ENCODE measurements at places on chromosomes 5 and 9. TPM values are rescaled to one million over a fixed set of nuclear protein-coding genes. Genes with fewer than 3 reads are reported as not detected.

DNA sequence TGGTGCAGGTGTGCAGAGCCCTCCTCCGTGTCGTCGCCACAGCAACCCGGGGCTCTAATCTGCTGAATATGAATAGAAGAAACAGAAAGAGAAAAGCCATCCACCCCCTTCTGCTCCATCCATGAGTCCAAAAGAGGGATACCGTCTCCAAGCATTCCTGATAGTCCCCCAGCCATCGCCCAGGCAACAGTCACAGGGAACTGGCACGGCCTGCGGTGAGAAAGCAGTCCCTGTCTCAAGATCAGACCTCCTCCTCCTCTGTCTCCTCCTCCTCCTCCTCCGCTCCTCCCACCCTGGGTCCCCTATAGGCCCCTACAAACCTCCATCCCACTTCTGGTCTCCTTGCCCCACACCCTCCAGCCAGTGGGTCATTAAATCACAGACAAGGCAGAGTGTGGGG, 308.1 kb upstream of the MPDZ start:
- DNase-seq = no peak

CCDC180 gene
- 5.4 TPM for total RNA-seq

GRCh38 chr9:70114898-70115297, 71.2 kb downstream of the MAMDC2 start:
- no peak for DNase-seq

GRAMD2B gene
- 206 TPM for total RNA-seq

- DNase-seq = no peak
Observed at GRCh38 chr5:29169886-29170285, 2023.6 kb upstream of the CDH6 start.

CER1 gene
- total RNA-seq = not detected

DNA sequence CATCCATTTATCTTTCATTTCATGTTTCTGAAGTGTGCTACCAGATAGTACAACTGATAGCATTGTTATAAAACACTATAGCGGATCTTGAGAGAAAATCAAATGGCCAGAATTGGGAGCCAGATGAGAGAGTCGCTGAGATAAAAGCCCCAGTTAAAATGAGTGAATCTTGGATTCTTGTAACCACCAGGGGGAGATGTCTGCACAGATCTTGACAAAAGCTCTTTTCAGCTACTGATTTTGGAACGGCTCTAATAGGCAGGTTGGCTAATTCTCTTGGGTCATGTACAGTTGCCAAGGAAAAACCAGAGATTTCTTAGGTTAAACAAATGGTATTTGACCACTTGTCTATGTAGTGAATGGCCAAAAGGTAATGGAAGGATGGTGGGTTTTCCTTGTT, 21.7 kb downstream of the F2RL2 start:
- no peak for DNase-seq

DNA sequence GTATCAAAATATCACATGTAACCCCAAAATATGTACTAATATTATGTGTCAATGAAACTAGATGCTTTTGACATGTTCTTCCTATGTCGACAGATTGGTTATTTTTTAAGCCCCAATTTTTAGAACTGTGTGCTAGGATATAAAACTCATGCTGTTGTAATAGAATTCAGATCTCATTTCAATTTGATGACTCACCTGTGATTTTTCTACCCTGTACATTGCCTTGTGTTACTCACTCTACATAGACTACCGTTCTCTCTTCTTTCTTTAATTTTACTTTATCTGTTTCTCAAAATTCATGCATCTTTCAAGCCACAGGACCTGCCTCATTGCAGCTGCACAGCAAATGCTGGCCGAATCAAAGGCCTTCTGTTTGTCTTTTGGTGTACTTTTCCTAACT, 284.5 kb downstream of the MAT2B start:
- no peak for DNase-seq

DNA sequence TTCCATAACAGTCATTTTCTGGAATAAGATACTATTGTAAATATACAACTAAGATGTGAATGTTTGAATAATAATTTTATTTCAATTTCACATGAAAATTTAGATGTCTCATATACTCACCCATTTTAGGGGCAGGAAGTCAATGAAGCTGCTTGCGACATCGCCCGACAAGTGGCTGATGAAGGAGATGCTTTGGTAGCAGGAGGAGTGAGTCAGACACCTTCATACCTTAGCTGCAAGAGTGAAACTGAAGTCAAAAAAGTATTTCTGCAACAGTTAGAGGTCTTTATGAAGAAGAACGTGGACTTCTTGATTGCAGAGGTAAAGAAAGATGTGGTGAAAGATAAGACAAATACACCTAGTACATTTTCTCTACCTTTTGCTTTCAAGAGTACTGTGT, 8.6 kb downstream of the BHMT start:
- DNase-seq = no peak

GALT gene
- 37.0 TPM for total RNA-seq

DNA sequence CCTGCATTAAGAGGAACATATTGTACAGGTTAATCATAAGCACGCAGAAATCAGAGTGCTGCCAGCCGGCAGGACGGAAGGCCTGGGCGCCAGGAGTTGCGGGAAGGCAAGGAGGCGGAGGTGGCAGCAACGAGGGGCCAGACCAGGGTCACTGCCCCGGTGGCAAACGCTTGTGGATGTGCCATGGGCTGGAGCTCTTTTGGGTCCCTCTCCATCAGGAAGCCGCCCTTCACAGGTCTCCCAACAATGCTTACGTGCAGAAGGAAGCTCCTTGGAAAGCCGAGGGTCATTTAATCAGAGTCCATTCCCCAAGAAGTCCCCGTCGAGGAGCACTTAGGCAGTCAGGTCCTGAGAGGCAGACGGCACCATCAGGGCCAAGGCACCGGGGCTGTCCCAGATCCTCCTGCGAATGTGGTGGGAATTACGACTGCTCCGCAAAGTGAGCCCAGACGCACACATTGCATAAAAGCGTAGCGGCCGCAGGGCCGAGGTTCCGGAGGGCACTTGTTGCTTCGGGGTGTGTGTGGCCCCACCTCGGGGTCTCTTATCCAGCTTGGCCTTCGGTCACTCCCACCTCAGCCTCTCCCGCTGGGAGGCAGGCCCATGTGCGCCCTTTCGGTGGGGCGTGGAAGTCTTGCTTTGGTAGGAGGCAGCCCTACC, 20.5 kb downstream of the MRPL36 start:
- no peak for DNase-seq

DNA sequence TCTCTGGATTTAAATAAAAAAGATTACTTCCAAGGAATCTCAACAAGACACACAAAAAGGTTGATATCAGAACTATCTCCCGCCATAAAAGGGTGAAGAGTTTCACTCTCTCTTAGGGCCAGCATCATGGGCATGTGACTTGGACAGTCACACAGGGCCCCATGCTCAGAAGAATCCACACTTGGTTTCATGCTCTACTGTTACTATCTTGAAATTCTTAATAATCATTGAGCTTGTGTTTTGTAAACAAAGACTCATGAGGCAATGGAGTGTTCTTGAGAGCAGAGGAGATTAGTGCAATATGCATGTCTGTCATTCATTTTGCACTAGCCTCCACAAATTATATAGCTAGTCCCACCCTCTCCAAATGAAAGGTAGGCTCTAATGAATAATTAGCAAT, 58.4 kb downstream of the HMHB1 start:
- DNase-seq = no peak

DNA sequence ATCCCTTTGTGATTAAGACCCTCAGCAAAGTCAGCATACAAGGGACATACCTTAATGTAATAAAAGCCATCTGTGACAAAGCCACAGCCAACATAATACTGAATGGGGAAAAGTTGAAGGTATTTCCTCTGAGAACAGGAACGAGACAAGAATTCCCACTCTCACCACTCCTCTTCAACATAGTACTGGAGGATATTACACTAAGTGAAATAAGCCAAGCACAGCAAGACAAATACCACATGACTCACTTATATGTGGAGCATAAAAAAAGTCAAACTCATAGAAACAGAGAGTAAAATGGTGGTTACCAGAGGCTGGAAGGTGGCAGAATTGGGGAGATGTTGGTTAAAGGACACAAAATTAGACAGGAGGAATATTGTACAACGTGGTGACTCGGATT, 118.1 kb upstream of the NFIL3 start:
- no peak for DNase-seq

GRCh38 chr5:125140855-125141254, 394.4 kb upstream of the ZNF608 start:
- no peak for DNase-seq

DNA sequence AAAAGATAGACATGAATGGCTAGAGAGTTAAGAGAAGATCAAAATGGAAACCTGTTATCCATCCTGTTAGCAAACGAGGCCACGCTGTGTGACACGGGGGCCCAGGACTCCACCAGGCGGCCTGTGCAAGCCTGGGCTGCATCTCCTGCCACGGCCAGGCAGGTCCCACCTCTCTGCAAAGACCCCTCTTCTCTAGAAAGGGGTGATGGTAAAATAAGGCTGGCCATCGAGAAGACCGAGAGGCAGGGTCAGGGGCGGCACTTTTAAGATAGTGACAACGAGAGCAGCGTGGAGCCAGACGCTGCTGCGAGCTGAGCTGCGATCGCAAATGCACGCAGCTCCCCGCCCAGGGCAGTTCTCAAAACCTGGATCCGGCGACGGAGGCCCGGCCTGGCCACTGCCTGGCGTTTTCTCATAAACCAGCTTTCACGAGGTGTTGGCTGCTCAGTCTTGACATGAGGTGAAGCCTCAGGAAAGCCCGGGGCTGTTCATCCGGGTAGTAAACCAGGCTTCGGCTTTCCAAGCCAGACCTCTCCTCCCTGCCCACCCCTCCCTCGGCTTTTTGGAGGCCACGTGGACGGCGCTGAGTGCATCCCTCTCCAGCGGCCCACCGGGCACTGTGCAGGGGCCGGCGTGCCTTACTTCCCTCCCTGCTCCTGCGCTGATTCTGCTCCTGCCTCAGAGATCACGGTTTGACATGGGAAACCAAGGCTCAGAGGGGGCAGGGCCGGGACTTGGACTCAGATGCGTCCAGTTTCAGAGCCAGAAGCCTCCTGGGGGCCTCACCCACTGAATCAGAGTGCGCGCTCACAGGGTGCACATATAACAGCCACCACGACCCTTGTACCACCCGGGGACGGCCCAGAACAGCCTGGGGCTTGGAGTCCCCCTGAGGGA, 151.6 kb upstream of the PHYKPL start:
- no peak for DNase-seq

- no peak for DNase-seq
Observed at GRCh38 chr9:21096172-21096900, 18.6 kb upstream of the IFNB1 start.

TEX48 gene
- not detected for total RNA-seq

- DNase-seq = no peak
Observed at GRCh38 chr5:1265461-1266455, 29.1 kb downstream of the TERT start.

- DNase-seq = no peak
Observed at GRCh38 chr5:170246126-170246870, 13.5 kb downstream of the C5orf58 start.

IFNW1 gene
- total RNA-seq = not detected

- no peak for DNase-seq
Observed at GRCh38 chr5:5135957-5136676, 4.0 kb upstream of the ADAMTS16 start.

- no peak for DNase-seq
Observed at GRCh38 chr5:155954701-155955445, 372.1 kb upstream of the SGCD start.

- no peak for DNase-seq
Observed at GRCh38 chr9:135220601-135221575, 133.4 kb downstream of the OLFM1 start.

- no peak for DNase-seq
Observed at GRCh38 chr9:114925672-114926071, 4.7 kb downstream of the TNFSF8 start.

HBEGF gene
- 13.5 TPM for total RNA-seq

- DNase-seq = no peak
Observed at GRCh38 chr5:68709239-68709638, 384.6 kb upstream of the SLC30A5 start.

DNA sequence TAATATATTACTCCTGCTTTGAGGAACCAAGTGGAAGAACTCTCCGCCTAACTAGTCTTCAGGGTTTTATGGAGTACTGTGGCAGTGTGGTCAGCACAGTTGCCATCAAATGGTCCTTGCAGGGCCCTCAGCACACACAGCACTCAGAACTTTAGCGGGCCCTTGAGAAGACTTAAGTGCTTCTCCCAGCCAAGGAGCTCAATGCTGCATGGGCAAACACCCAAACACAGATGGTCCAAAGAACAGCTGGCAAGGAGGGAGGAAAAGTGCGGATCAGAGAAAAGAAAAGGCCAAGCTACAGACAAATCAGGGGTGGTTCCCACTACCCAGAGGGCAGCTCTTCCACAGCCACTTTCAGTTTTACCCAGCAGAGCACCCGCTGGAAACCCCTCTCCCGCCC, 98.6 kb downstream of the SPOCK1 start:
- DNase-seq = no peak

GRCh38 chr5:175696139-175696854, 38.4 kb downstream of the HRH2 start:
- DNase-seq = no peak

- DNase-seq = no peak
Observed at GRCh38 chr5:151347369-151347768, at the start of gene SLC36A2. Gene SLC36A2, minus strand, starts transcription at chr5:151347559. Its CDS starts 99 bp downstream, at chr5:151347460.

- no peak for DNase-seq
Observed at GRCh38 chr5:74402553-74402952, 238.0 kb downstream of the ENC1 start.

ROPN1L gene
- total RNA-seq = 0.29 TPM

- no peak for DNase-seq
Observed at GRCh38 chr5:136768457-136768856, 403.1 kb upstream of the TRPC7 start.

GRCh38 chr5:10432059-10433008, 9.3 kb upstream of the ROPN1L start:
- no peak for DNase-seq

- no peak for DNase-seq
Observed at GRCh38 chr5:1276930-1277329, 17.9 kb downstream of the TERT start.

DNA sequence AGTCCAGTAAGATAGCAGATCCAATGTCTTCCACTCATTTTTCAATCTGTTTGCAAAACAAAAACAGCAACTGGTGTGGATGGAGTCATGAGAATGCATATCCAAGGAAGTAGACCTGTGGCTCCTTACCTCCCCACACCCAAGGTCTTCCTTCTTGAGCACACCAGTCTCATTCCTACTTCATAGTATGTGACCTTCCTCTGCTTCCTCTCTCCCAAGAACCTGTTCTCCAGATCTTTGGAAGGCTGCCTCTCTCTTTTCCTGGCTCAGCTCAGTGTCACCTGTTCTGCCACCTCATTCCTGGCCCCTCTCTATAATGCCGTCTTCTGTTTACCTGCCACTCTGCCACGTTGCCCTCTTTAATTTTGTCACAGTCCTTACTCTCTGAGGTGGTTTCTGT, 7.9 kb upstream of the TRIM7 start:
- DNase-seq = no peak

PCDHB10 gene
- 4.8 TPM for total RNA-seq

GRCh38 chr5:154723740-154724505, 31.3 kb upstream of the LARP1 start:
- DNase-seq = no peak

GRCh38 chr5:64700765-64701164, 10.5 kb downstream of the SHISAL2B start:
- DNase-seq = no peak

PCDHA7 gene
- total RNA-seq = 1.3 TPM

RASEF gene
- total RNA-seq = 39.3 TPM

Measured in breast epithelium (tissue), 4 donors.